ENCODE measurements at places on chromosomes 2 and 18.

GRCh38 chr2:43149482-43150107 lies 76.8 kb downstream of the ZFP36L2 start:
- DNase-seq = no peak

DNA sequence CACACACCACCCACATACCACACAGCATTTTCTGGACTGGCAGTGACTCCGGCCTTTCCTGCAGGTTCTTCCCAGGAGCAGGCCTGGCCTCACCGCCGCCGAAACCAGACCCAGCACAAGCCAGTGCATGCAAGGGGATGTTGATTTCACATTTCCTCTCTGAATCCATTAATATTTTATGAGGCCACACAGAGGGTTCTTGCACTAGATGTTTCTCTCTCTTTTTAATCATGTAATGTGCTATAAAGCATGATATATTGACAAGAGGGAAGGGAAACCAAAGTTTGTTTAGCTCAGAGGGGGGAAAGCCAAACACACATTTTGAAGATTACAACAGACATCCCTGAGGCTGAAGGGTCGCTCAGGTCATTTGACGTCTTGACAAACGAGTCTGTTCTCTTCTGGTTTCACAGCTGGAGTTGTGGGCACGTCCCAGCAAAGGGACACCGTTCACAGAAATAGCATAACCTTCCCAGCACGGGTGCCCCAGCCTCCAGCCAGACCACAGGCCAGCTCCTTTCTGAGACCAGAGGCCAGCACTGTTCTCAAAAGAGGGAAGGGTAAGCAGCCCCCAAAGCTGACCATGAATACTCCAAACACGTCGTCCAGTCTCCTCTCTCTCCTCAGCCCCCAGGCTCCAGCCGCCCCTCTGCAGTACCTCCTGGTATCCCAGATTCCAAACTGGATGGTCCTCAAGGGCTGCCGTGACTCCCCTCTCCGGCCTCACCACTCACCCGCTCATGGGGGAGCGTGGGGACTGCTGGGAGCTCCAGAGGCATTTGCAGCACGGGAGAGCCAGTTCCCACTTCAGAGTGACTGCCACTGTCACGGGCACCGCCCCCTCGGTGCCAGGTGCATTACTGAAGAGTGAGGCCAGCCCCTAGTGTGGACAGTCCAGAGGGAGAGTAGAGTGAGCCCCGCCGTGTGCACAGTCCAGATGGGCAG lies 340.3 kb upstream of the SALL3 start:
- DNase-seq = no peak

DNA sequence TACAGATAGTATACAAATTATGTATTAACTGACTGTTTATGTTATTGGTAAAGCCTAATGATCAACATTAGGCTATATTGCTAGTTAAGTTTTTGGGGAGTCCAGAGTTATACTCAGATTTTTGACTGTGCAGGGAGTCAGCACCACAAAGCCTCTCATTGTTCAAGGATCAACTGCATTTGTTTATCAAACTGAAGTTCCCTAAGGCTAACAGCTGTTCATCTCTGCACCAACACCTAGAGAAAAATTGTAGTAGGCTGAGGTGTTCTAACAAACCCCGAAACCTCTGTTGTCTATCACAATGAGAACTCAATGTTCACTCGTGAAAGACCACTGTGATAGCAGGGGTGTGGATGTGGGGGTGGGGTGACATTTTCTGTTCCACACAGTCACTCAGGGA lies 97.7 kb downstream of the HNMT start:
- no peak for DNase-seq

DNA sequence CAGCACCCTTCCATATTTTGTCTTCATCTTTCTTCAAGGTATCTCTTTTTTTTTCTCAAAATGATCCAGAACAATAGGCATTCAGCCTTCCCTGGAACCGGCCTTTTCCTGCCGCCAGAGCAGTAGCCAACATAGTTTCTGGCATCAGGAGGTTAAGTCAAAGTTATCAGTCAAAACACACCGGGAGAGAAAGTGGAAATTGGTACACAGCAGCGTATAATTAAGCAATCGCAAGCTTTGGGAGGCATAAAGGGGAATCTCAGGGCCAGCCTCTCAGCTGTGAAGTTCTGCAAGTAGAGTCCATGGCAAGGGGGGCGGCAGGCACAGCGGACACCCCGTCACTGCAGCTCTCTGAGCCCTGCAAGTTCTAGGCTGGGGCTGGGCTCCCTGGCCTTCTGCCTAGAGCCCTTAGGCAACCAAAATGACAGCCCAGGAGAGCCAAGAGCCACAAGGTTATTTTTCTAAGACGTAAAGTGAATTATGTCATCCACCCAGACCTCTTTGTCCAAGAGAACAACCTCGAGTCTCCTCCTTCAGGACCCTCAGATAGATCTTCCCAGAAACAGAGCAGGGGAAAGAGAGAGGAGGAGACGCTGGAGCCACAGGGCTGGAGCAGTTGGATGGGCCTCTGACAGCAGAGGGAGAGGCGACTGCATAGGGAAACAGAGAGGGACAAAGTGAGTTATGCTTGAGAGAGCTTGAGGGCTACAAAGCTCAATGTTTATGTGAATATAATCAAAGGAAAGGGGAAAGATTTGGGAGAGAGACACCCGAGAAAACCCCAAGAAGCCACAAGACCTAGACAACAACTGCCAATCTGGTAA lies 114.7 kb downstream of the BCL2L11 start:
- DNase-seq = no peak

DNA sequence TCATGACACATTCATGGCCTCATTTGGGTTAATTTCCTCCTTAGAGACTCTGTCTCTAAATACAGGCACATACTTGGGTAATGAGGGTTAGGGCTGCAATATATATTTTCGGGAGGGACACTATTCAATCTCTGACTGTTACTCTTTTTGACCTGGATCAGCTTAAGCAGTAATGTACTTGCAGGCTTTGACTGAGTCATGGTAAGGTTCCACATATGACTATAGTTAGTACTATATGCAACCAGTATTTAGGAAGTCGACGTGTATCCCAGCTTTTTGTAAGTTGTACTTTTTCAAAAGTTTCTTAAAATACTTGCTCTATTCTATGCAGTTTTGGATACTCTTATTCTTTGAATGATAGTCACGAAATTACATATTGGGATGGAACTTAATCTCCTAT lies 37.2 kb upstream of the CDH19 start:
- DNase-seq = no peak

GRCh38 chr2:119433636-119434327 lies 2.1 kb downstream of the TMEM37 start:
- DNase-seq = no peak

GRCh38 chr2:175463589-175464310 lies 282.2 kb upstream of the ATP5MC3 start:
- no peak for DNase-seq

DNA sequence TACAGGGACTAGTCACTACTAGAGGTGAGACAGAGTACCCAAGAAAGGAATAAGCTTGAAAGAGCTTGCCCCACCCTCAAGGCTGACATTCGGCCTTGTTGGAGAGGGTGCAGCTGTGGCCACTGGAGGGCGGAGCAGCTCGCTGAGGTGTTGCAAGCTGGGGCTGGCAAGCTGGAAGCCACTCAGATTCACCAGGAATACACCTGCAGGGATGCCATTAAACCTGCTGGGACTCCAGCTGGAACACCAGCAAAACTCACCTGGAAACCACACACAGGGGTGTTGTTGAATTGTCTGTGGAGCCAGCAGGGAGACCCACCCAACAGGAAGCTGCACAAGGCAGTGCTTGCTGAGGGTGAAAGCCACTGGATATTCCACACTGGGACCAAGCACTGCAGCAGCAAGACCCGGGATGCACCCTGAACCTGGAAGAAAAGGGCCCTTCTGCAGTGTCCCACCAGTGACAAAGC lies 26.1 kb downstream of the KCTD18 start:
- no peak for DNase-seq

- DNase-seq = no peak
Observed at GRCh38 chr2:134282629-134283400, 28.9 kb downstream of the MGAT5 start.

Data from astrocyte (in vitro differentiated cells and primary cell).